ENCODE measurements at places on chromosomes 7 and 10. TPM values are rescaled to one million over a fixed set of nuclear protein-coding genes. Genes with fewer than 3 reads are reported as not detected.

Gene FASTK
- 131 TPM for total RNA-seq

Gene TACR2
- total RNA-seq, result not detected

Gene ACTR3C
- 2.9 TPM for total RNA-seq

Gene NODAL
- total RNA-seq, result not detected

Gene CAPZA2
- total RNA-seq, result 88.4 TPM

GRCh38 chr7:44292876-44293560 lies 32.4 kb downstream of the CAMK2B start:
- DNase-seq, result no peak

DNA sequence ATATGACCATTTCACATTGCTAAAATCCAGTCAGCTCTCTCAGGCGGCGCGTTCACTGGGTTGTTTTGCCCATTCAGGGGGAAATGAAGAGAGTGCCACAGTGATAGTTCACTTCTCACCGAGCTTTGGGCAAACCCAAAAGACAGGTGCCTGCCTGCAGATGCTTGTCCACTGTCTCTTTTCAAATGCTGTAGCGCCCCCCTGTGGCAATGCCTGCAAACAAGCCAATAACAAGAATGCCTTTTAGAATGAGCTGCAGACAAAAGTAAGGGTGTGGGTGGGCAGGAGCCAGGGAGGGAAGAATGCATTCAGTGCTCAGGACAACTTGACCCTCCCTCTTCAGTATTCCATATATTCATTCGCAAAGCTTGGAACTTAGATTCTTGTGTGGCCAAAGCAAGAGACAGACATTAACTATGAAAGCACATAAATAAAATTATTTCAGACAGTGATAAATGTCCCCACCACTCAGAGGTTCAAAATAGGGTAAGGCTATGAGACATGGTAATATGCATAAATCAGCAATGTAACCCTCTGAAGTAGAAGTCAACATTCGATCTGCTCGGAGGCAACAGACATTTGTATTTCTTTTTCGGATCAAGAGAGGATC lies 86.9 kb downstream of the JAZF1 start:
- DNase-seq, result peak; percentile 79

- no peak for DNase-seq
Measured at GRCh38 chr10:24370877-24371276, 161.9 kb downstream of the KIAA1217 start.

- no peak for DNase-seq
Measured at GRCh38 chr7:84744385-84744784, 442.5 kb downstream of the SEMA3D start.

GRCh38 chr10:121057269-121057668 lies 206.1 kb downstream of the WDR11 start:
- DNase-seq, result no peak

GRCh38 chr7:50152486-50152885 lies 59.4 kb upstream of the ZPBP start:
- no peak for DNase-seq

DNA sequence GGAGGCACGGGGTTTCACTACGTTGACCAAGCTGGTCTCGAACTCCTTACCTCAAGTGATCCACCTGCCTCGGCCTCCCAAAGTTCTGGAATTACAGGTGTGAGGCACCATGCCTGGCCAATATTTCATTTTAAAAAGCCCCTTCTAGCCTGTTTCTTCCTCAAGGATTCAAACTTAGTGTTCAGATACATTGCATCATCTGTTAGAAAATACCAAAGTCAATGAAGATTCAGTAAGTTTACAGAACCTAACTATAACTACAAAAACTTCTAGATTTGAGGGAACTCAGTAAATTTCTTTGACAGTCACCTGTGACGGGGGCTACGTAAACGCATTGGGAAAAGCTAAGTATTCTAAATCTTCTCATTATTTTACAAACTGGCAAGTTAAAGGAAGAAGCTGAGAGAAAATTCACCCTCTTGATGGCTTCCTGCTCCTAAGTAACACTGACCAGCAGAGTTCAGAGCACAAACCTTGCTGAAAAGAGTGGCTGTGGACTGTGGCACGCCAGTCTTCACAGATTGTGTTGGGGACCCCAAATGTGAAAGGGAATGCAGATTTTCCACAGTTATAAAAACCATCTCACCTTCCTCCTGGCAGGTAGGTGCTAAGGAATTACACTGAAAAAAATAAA lies 162.2 kb downstream of the PKD1L1 start:
- DNase-seq, result no peak

DNA sequence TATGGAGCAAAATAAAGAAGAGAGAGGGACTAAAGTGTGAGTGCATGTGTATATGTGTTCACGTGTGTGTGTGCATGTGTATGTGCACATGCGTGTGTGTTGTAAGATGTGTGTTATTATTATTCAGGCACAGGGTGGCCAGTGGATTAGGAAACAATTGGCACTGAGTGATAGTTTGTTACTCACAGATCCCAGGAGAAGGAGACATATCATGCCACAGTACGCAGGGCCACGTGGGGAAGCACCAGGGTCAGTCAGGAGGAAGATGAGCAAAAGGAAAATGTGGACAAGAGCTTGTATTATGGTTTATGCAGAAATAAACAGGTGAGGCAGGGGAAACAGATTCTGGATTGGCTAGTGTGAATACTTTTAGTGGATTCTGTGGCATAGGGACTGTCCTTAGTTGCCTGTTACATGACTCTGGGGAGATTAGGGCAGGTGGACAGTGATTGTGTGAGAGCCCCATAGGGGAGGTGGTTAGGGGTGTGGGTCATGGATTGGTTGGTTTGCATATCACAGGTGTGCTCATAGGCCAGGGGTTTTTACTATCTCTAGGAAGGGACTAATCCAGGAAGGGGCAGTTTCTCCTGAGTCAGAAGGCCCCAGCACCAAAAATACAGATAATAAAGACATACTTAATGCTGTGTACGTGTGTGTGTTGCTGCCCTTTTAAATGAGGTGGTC lies 90.0 kb downstream of the PLXDC2 start:
- no peak for DNase-seq

- DNase-seq, result no peak
Measured at GRCh38 chr7:152462995-152463708, 27.3 kb upstream of the KMT2C start.

DNA sequence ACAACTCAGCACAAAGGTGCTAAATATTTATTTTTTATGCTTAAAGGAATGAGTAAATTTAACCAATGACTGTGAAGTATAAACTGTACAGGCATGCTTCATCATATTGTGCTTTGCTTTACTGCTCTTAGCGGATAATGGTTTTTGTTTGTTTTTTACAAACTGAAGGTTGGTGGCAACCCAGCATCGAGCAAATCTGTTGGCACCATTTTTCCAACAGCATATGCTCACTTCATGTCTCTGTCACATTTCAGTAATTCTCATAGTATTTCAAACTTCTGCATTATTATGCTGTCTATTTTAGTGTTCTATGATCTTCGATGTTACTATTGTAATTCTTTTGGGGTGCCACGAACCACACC lies 22.8 kb downstream of the BRAF start:
- no peak for DNase-seq
